M059J (cell line): ENCODE measurements at places on chromosomes 5 and 9.

GRCh38 chr5:154157483-154158378 lies 32.8 kb upstream of the GALNT10 start:
- DNase-seq = peak; percentile 13

DNA sequence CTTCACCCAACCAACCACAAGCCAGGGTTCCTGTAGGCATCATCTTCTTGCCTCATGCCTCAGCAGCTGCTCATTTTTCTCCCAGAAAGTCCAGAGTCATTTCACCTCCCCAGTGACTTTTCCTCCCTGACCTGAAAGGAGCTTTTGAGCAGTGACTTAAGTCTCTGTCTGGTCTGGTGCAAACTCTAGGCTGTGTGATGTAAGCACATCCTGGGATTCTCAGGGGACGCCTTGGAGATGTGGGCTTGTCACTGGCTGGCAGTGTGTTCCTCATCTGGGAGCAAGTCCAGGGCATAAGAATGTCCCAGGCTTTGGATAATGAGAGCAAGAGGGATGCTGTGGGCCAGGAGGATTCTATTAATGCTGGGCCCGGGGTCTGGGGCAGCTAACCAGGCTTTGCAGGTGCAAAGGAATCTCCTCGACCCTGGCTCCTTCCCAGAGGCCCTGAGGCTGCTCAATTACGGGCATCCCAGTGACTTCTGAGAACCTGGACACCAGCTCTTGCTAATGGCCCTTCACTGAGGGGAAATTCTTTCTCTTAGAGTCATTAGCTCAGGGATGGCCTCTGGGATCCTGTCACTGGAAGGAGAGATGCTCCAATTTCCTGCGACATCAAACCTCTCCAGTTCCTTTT lies 211.0 kb upstream of the PANK3 start:
- DNase-seq = no peak

DNA sequence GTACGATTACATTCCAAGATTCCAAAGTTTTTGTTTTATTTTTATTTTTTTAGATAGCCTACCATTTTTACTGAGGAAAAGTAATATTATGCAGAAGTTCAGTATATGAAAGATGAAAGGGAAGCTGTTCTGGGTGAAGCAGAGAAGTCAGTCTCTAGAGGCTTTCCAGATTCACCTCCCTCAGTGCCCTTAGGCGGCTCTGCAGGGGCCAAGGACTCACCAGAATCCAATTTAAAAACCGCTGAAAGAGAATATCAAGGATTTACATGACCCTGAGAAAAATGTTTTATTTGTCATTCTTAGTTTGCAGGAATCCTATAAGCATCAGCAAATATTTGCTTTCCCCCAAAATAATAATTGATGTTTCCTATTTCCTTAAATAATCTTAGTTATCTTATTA lies 1084.6 kb upstream of the ARRDC3 start:
- DNase-seq = peak; percentile 11

DNA sequence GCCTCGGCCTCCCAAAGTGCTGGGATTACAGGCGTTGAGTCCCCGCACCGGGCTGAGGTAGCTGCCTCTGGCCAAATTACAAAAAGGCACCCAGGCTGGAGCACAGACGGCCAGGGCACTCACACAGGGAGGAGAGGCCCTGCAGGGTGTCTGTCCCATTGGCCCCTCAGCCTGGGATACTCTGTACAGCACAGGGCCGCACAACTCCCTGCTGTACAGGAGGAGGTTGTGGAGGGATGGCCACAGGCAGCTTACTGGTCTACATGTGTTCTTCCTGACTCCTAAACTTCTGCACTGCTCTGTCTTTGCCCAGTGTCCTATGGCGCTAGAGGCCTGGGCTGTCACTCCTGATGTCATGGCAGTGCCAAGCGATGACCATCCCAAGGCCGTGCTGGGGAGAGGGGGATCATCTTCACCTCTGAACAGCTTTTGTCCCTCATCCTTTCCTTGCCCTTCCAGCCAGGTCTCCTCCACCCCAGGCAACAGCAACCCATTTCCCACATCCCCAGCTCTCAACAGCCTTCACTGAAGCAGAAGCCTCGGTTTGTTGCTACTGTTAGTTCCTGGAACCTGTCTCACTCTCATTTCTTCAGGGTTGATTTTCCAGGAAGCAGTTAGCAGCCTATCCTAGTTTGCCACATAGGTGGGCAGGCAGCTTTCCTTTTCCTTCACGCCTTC lies 1.8 kb upstream of the CNOT6 start:
- DNase-seq = no peak

DNA sequence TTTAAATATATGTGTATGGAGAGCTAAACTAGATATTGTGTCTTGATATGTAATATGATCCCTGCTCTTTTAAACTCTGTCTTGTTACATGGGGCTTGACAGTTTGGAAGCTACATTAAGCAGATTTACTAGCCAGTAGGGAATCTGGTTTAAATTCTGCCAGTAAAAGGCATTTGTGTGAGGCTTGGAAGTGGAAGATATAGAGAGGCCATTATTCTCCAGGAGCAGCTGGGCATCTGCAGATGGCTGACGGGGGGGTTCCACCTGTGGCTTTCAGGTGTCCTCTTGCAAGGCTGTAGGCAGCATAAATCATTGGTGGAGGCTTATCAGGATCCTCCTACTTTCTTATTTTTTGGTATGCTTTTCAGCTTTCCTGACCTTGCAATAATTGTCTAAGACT lies 179.1 kb upstream of the FBXL7 start:
- no peak for DNase-seq

- DNase-seq = no peak
Observed at GRCh38 chr5:34844106-34844505, 5.1 kb downstream of the TTC23L start.

GRCh38 chr5:118295045-118295444 lies 693.3 kb downstream of the DTWD2 start:
- no peak for DNase-seq

DNA sequence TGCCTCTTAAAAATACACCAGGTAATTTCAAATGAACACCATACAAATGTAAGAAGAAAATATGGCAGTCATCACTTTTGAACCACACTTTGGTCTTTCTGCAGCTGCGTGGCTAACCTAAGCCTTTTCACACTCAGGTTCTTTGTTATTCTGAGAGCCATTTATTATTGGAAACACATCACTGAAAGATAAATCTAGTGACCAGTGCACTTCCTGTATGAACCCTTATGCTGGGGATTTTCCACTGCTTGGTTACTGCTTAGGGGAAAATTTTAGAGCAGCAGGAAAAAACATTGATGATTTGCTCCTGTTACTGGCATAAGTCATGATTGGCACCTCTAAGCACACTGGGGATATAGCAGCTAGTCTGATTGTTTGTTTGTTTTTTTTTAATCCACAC lies 58.6 kb upstream of the RANBP3L start:
- DNase-seq = peak; percentile 33

GRCh38 chr5:154784856-154785255 lies 29.7 kb downstream of the LARP1 start:
- DNase-seq = no peak

DNA sequence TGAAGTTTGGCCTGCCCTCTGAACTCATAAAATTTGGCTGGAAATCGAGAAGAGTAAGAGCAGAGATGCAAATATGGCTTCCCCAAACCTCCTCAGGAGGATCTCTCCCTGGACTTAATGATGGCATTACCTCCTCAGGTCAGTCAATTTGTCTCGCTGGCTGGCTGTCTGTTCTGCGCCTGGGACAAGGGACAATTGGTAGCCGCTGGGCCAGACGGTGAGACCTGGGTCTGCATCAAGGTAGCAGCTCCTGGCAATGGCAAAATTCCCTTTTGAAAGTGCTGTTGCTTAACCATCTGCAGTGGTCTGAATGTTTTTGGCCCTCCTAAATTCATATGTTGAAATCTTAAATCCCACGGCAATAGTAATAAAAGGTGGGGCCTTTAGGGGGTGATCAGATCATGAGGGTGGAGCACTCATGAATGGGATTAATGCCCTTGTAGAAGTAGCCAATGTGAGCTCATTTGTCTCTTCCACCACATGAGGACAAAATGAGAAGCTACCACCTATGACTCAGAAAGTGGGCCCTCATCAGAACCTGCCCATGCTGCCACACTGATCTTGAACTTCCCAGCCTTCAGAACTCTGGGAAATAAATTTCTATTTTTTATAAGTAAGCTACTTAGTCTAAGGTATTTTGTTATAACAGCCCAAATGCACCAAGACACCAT lies 439.3 kb upstream of the KLF4 start:
- DNase-seq = no peak

GRCh38 chr5:168600409-168600808 lies 21.2 kb upstream of the PANK3 start:
- peak; percentile 25 for DNase-seq

- no peak for DNase-seq
Observed at GRCh38 chr5:126888175-126888574, 111.2 kb downstream of the LMNB1 start.

DNA sequence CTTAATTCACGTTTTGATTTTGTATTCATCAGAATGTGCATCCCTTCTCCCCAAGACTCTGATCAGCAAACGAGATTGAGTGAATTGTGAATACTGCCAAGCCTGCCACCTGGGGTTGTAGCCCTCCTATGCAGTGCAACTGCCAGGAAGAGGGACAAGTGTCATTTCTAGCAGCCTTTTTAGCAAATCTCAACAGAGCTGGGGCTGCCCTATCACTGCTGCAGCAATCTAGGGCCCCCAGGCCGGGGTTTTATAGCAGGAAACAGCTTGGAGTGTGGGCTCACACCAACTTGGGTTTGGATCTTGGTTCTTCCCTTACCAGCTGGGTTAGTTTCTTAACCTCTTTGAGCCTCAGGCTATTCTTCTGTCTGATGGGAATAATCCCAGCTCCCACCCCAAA lies 4.0 kb downstream of the CSF1R start:
- DNase-seq = no peak

- no peak for DNase-seq
Observed at GRCh38 chr9:123091459-123091858, 58.0 kb downstream of the GPR21 start.

- no peak for DNase-seq
Observed at GRCh38 chr5:98299435-98299834, 474.0 kb upstream of the RGMB start.

GRCh38 chr5:119811458-119811857 lies 182.1 kb downstream of the FAM170A start:
- no peak for DNase-seq

- no peak for DNase-seq
Observed at GRCh38 chr5:55104036-55104772, 1.8 kb downstream of the GZMA start.

DNA sequence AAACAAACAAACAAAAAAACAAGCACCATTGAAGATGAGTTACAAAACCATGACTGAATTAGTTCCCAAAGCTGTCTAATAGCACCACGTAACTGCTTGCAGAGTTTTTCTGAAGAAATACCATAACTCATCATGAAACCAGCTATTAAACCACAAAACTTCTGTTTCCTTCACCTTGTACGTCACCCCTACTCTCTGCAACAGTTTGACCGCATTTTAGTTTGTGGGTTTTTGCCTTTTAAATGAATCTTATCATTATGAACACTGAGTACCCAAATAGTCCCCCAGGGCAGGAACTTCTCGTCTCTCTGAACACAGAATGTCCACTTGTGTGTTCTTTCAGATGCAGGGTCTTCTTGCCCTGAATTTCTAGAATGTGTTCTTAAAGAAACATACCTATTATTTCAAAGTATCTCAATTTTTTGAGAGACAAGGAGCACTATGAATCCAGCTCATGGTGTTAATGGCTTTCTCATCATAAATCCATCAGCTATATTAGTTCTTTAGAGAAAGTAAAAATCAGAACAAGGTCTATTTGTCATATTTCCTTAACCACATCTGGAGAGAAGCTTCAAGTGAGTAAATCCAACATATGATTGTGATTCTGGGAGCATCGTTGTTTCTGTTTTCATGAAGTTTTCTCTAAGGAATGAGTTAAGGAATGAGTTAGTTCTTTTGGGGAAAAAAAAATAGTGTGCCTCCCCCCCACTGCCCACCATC lies 210.6 kb downstream of the AUH start:
- DNase-seq = peak; percentile 99

DNA sequence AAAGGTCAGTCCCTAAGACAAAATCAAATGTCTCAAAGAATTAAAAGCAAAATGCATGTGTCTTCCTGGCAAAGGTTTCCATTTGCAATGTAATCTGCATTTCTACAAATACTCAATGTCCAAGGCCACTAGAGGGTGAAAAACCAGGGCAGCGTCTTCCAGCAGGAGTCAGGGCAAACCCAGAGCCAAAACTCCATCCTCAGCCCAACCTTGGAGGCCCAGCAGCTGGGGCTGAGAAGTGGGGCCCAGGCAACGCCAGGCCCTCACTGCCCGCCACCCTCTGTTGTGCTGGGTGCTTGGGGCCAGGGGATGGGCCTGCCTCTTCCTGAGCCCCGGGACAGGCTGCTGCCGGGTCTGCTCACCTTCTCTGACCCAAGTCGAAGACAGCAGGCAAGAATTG lies 200.1 kb downstream of the PAX5 start:
- DNase-seq = no peak

- no peak for DNase-seq
Observed at GRCh38 chr5:2729189-2729588, 22.3 kb downstream of the IRX2 start.

- DNase-seq = peak; percentile 89
Observed at GRCh38 chr9:127569886-127570401, 42.1 kb upstream of the STXBP1 start.

GRCh38 chr9:80556631-80557030 lies 984.9 kb downstream of the TLE4 start:
- no peak for DNase-seq

GRCh38 chr5:114054594-114054993 lies 307.3 kb upstream of the KCNN2 start:
- DNase-seq = no peak
